Bronchial epithelial cell (primary cell): ENCODE measurements at places on chromosomes 2 and 18.

- peak; percentile 25 for DNase-seq
Observed at GRCh38 chr2:146363731-146364130, 1481.1 kb upstream of the ACVR2A start.

GRCh38 chr2:5693287-5694201, 1.4 kb downstream of the SOX11 start:
- no peak for DNase-seq

DNA sequence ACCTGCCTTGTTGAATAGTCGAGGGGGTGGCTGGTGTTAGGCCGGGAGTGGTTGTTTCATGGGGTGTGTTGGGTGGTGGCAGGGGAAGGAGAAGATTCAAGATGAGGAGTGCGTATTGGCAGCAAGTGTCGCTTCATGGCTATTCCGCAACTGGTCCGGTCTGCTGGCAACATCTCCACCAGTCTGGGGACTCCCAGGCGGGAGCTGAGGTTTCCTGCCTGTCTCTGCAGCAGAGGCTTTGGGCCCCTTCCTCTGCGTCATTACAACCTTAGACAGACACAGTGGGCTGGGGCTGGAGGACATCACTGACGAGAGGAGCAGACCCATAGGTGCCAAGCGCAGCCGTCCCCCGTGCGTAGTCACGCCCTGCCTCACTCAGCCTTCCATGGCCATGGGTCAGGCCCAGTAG, 64.0 kb upstream of the MCFD2 start:
- no peak for DNase-seq

DNA sequence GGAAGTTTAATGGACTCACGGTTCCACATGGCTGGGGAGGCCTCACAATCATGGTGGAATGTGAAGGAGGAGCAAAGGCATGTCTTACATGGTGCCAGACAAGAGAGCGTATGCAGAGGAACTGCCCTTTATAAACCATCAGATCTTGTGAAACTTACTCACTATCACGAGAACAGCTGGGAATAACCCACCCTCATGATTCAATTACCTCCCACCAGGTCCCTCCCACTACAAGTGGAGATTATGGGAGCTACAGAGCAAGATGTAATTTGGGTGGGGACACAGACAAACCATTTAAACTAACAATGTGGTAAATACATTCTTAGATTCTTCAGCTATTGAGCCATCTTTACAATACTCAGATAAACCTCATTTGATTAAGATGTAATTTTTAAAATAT, 176.1 kb downstream of the SH3BP4 start:
- DNase-seq, result no peak

- DNase-seq, result no peak
Observed at GRCh38 chr2:64259312-64259711, 115.1 kb upstream of the PELI1 start.

DNA sequence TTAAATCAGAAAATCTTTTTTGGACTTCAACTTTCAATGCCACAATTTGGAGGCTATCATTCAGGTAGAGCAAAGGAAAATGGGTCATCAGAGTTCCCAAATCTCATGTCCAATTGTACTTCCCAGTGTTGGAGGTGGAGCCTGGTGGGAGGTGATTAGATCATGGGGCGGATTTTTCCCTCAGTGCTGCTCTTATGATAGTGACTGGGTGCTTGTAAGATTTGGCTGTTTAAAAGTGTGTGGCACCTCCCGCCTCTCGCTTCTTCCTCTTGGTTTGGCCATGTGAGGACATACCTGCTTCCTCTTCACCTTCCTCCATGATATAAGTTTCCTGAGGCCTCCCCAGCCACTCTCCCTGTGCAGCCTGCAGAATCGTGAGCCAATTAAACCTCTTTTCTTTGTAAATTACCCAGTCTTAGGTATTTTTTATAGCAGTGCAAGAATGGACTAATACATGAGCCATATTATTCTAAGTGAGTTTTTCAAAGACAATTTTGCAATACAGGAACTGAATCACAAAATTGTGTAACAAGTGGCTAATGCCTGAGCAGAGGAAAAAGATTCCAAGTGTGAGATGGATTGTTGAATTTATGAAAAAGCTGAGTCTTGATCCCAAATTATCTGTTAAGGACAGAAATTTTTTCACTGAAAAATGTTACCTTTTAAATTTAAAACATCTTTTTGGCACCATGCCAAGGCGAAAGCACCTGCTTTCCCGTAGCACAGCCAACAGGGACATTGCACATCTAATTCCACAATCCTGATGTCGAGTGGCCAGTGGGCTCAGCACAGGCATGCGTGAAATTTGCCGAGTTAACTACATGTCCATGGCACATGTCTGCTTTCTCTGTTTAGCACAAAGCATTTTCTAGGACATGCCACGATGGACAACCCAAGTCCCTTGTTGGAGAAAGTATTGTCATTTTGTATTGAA, 150.9 kb downstream of the COL6A3 start:
- DNase-seq, result peak; percentile 91

- DNase-seq, result no peak
Observed at GRCh38 chr2:31802711-31803110, 208.1 kb downstream of the MEMO1 start.

DNA sequence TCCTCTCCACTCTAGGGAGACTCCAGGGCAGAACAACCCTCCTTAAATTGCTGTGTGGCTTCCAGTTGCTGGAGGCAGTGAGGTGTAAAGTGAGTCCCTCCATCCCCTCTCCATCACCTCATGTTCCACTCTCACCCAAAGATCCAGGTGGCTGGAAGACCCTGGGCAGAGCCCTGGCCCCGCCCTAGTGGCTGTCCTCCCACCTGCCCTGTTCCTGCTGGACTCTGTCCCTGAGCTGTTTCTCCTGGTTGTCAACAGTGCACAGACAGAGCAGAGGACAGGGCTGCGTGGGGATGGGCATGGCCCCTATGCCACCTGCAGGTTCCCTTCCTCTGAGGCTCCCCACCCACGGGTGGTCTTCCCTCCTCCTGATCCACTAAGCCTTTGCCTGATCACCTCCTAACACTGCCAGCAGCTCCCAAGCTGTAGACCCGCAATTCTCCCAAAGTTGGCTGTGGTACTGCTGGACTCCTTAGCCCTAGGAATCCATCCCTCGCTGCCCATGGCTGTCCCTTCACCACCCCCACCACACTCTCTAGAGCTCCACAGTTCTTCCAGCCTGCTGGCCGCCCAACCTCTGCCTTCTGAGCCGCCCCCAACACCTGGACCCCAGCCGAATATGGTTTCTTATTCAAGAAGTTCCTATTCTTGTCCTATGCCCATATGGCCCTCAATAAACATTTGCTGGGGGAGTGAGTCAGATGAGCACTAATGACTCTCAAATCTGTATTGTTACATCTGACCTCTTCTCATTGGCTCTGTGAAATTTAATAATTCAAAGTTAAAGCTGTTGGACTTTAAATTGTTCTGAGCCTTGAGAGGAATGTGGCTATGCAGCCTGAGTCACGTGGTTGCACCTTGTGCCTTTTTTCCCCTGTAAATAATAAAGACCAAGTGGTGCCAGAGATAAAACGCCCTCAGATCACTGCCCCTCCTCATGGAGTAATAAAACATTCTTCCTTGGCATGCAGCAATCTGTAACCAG, 260.0 kb upstream of the HS6ST1 start:
- DNase-seq, result no peak

DNA sequence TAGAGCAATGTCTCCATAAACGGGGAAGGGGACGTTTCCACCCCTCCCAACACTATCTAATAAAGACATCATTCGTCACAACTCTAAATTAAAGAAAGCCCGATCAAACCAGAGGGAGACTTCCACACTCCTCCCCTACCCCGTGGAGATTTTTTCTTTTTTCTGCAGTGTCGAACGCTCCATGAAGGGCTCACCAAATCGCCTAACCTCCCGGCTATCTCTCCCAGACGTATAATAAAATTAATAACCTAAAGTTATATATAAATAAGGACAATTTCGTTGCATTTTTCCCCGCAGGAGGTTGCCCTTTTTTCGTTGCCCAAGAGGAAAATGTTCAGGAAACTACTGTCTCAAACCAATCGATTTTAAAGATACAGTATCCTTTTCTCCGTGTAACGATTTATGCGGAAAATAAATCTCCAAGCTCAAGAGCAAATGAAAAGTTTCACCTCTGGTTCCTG, 2.4 kb downstream of the EVX2 start:
- no peak for DNase-seq

DNA sequence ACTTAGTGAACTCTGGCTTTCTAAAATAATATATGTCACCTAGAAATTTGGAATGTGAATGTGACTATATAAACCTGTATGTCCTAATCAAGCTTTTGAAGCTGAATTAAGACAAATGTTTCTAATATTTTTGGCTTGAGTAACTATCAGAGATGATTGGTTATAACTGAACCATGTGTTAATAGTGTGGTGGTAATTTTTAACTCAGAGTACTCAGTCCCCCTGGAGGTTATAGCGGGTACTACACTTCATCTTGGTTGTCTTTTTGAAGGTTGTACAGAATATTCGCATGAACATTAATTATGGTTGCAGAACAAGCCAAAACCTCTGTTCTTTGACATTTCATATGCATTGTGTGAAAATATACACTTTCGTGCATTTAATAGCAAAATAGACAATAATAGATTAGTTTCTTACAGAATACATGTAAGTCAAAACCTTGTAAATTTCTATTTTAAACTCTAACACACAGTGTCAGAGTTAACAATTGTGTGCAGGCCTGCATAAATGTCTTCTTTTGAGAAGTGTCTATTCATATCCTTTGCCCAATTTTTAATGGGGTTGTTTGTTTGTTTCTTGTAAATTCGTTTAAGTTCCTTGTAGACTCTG, 86.0 kb downstream of the OSBPL6 start:
- peak; percentile 62 for DNase-seq

DNA sequence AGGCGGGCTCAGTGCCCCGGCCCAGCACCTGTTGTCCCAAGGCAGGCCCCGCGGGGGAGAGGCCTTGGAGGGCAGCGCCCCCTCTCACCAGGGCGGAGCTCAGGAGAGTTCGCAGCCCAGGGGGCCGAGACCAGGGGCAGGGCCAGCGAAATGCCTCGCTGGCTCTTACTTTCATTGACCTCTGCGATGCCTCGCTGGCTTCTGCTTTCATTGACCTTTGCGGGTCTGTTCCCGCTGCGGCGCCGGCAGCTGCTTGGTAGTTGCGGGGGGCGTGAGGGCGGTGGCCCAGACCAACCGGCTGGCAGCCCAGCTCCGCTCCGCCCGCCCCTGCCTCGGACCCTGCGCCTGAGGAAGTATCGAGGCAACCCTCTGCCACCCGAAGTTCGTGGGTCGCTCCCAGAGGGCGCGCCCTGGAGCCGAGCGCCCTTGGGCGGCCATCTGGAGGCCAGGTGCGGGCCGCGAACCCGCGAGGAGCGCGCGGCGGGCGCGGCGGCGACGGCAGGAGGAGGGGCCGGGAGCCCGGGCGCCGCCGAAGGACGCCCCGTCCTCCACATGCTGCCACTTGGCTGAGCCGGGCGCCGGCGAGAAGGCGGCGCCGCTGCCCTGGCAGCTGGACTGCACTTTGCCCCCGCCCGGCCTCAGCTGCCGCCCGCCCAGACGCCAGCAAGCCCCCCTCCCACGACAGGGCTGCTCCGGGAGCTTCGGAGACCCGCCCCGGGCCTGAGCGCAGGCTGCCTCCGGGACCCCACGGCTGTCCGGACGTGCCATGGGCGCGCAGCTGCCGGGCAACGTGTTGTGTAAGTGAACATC, 118.0 kb upstream of the MSTN start:
- no peak for DNase-seq

- peak; percentile 29 for DNase-seq
Observed at GRCh38 chr2:240584486-240585031, 2.0 kb upstream of the CAPN10 start.

DNA sequence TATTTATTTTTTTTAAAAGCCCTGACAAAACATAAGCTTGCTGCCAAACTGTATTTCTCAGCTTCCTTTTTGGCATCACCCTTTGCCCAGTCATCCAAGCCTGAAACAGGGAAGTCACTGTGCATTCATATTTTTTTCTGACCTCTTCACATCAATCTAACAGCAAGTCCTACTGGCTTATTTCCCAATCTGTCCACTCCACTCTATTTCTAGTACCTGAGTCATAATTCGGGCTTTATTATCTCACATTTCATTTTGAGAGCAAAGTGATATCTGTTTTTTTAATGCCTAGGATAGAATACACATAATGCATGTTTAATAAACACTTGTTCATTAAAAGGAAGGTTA, 5.1 kb downstream of the HNMT start:
- peak; percentile 96 for DNase-seq

DNA sequence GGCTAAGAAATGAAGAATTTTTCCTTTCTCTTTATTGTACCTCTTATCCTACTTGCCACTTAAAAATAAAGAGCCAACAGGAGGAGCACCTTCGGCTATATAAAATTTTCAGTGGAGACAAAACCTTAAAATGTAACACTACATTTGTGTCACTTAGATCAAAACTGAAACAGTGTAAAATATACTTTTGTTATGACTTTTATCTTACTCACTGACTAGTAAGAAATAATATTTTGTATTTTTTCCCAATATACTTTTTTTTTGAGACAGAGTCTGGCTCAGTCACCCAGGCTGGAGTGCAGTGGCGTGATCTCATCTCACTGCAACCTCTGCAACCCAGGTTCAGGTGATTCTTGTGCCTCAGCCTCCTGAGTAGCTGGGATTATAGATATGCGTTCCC, 28.3 kb downstream of the KCNJ13 start:
- DNase-seq, result no peak

GRCh38 chr2:135004005-135004746, 43.1 kb downstream of the MAP3K19 start:
- peak; percentile 51 for DNase-seq

DNA sequence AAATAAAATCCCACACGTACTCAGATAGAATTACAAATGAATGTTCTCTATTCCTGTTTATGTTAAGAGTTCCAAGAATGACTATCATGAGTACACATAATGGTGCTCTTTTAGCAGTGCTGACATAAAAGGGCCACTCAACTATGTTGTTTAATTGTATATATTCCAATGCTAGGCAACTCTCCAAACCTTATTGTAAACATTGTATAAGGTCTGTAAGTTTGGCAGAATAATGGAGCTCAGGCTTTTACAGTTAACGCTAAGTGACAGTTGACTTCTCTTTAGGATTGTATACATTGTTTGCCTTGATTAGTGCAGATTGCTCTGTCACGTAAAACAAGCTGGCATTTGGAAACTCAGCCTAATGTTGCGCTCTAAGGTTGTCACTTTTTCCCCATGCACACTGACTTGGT, 20.8 kb downstream of the RBMS1 start:
- peak; percentile 41 for DNase-seq

GRCh38 chr2:28592481-28592880, 96.6 kb downstream of the PLB1 start:
- DNase-seq, result no peak
